ENCODE measurements at places on chromosomes 6 and 20. TPM values are rescaled to one million over a fixed set of nuclear protein-coding genes. Genes with fewer than 3 reads are reported as not detected.

GRCh38 chr6:118705544-118706491, 54.4 kb upstream of the CEP85L start:
- no peak for DNase-seq

Gene HRH3
- total RNA-seq = not detected

Gene KHDRBS2
- not detected for total RNA-seq

- DNase-seq = no peak
Measured at GRCh38 chr6:116408491-116408890, 37.7 kb downstream of the DSE start.

Gene KHDC1L
- total RNA-seq = not detected

Gene IFNGR1
- total RNA-seq = 19.1 TPM

- no peak for DNase-seq
Measured at GRCh38 chr6:331622-332521, 39.6 kb downstream of the DUSP22 start.

- DNase-seq = no peak
Measured at GRCh38 chr20:63831993-63832686, 1.1 kb upstream of the ZBTB46 start.

- DNase-seq = no peak
Measured at GRCh38 chr20:51358032-51358724, 184.3 kb downstream of the NFATC2 start.

DNA sequence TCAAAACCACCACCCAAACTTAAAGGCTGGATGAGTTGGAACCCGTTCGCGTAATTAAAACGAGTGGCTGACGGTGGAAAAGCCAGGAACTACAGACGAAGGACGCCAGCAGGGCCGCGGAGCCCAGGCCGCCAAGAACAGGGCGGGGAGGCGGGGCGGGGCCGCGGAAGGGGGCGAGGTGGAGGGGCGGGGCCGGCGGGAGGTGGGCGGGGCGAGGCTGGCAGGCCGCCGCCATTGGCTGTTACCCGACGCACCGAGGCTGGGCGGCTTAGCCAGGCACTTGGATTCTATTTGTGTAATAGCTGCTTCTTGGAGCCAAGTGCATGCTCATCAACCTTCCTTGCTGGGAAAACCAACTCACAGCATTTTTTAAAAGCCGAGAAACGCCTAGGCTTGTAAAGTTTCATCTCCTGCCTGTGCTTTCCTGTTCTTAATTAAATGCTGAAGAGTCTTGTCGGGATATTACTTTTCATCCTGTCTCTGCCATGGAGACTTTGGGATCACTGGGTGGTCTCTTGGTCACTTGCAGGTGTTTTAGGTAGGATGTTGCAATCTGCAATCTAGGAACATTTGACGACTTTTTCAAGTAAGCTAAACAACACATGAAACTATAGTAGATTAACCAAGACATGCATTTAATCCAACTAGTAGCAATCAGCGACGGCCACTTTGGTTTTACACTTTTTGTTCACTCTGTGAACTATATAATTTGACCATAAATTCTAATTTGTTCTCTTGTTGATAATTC, 245.0 kb downstream of the ARID1B start:
- DNase-seq = peak; percentile 67

DNA sequence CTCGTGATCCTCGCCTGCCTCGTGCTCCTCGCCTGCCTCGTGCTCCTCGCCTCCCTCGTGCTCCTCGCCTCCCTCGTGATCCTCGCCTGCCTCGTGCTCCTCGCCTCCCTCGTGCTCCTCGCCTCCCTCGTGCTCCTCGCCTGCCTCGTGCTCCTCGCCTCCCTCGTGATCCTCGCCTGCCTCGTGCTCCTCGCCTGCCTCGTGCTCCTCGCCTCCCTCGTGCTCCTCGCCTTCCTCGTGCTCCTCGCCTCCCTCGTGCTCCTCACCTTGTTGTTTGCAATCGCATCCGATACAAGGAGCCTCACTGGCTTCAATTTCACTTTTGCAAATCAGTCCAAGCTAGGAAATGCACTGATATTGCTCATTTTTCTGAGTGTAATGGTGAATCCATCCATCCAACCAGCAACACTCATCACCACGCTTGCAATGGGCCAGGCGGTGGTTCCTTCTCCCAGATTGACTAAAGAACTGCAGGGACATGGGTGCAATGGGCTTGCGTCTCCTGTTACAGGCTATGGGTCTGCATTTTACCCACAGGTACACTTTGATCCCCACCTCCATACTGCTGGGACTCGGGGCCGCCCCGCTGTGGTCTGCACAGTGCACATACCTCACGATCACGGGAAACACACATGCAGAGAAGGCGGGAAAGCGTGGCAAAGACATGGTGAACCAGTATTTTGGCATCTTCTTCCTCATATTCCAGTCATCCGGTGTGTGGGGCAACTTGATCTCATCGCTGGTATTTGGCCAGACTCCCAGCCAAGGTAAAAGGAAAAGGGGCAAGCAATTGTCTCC, 4.6 kb downstream of the UNC93A start:
- DNase-seq = no peak

Gene HFE
- total RNA-seq = 3.4 TPM

GRCh38 chr6:118249680-118250079, 298.4 kb upstream of the PLN start:
- DNase-seq = peak; percentile 33

DNA sequence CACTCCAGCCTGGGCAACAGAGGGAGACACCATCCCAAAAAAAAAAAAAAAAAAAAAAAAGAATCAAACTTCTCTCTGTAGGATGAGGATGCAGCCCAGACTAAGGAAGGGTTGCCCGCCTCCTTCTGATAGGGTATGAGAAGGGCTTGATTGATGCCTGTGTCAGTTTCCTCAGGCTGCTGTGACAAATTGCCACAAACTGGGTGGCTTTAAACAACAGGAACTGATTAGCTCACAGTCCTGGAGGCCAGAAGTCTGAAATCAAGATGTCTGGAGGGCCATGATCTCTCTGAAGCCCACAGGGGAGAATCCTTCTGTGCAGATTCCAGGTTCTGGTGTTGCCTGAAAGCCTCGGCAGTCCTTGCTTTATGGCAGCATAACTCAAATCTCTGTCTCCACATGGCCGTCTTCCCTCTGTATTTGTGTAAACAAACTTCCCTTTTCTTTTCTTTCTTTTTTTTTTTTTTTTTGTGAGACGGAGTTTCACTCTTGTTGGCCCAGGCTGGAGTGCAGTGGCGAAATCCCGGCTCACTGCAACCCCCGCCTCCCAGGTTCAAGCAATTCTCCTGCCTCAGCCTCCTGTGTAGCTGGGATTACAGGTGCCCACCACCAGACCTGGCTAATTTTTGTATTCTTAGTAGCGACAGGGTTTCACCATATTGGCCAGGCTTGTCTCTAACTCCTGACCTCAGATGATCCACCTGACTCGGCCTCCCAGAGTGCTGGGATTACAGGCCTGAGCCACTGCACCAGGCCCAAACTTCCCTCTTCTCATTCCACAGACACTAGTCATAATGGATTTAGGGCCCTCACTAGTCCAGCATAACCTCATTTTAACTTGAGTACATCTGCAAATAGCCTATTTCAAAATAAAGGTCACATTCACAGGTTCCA, 11.2 kb upstream of the CDK19 start:
- DNase-seq = peak; percentile 13

Gene OLIG3
- total RNA-seq = not detected

DNA sequence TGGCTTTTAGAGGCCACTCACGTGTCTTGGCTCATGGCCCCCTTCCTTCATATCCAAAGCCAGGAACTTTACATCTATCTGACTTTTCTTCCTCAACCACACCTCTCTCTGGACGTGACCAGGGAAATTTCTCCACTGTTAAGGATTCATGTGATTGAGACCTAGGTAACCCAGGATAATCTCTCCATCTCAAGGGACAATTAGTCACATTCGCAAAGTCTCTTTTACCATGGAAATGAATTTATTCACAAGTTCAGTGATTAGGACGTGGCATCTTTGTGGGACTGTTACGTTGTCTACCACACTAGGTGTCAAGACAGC, 227.5 kb upstream of the RAB32 start:
- DNase-seq = no peak

DNA sequence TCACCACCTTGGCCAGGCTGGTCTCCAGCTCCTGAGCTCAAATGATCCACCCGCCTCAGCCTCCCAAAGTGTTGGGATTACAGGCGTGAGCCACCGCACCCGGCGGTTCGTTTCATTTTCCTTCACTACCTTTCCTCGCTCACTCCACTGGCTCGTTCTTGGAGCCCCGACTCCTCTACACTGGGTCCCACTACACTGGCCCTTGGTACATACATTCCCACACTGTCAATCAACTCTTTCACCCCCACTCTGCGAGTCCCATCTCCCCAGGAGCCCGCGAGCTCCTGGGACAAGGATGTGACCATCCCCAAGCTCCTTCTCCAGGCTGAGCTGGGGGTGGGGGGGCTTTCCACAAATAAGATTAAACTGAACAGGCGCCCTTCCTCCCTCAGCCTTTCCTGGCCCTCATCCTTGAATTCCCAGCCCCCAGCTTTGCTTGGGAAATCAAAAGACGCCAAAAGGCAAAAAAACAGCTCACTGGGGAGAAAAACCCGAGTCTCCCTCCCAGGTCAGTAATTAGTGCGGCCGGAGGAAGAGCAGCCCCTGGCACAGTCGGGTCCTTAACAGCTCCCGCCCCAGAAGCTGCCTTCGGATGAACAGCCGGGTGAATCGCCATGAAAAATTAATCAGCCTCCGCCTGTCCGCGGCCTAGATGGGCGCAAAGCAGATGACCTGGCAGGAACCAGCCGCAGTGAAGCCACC, 42.8 kb upstream of the LY86 start:
- no peak for DNase-seq

All from HT1080 (cell line).